ENCODE measurements at places on chromosomes 3 and 15.

DNA sequence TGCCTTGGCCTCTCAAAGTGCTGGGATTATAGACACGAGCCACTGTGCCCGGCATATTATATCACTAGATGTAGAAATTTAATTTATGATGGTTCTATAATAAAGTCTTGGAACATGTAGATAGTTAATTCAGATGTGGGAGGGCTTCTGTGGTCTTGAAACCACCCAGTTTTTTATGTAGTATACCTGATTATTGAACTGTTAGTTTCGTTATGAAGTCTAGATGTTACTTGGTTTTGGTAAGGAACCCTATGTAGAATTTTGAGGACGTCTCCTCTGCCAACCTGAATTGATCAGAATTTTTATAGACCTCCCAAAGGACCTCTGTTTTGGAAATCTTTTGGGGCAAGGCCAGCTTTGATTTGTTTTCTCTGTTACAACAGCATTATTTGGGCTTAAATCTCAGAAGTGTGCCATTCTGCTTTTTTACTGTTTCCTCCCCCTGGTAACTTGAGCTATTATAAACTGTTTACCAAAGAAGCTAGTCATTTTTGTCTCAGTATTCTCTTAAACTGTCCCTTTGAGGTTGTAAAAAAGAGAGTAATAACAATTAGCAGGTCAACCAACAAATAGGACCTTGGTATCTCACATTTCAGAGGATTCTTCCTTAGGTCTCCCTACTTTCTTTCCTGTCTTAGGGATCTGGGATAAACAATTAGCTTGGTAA is 20.8 kb downstream of the AKAP13 start:
- H3K4me3 ChIP-seq: no peak overlapping the region
- no peaks in the 10 kb centered on the region for H3K27me3 ChIP-seq
- no peak for DNase-seq

GRCh38 chr15:61879219-61879618 is 181.0 kb downstream of the VPS13C start:
- H3K4me1 ChIP-seq: no peaks in the 10 kb centered on the region
- H3K27me3 ChIP-seq: no peaks in the 10 kb centered on the region
- no peak for DNase-seq

DNA sequence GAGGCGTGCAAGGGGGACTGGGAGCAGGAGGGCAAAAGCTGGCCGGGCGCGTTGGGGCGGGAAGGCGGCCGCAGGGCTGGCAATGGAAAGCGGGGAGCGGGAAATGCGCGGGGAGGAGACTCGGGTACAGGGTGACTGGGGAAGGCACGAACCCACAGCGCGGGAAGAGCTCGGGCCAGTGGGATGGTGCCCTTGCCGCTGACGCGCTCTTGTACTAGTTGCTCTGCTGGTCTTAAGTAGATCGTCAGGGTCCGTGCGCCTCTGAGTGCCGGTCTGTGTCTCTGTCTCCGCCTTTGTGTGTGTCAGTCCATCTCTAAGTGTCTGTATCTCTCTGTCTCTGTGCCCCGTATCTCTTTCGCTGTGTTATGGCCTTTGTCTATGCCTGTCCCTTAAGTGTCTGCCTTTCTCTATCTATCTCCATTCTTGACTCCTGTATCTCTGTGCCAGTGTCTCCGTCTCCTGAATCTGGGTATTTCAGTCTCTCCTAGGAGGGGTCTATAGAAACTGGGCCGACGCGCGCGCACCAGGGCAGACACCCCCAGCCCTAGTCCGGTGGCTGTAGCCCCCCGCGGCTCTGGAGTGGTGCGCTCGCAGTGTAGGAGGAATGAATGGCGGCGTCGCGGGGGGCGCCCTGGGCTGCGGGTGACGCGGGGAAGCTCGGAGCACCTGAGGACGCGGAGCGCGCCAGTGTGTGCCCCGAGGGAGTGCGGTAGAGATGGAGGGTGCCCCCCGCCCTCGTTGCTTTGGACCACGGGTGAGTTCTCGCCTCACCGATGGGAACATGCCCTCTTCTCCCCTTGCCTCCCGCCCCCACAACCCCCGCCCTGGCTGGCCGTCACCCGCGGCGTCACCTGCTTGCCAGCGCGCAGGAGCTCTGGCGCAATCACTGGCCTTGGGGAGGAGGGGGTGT is 756 bp upstream of the CAMK2N2 start:
- peak overlapping the region; percentile 50 for H3K4me3 ChIP-seq
- H3K27me3 ChIP-seq: no peaks in the 10 kb centered on the region
- peaks cover 24% of the 10 kb centered on the region for H3K4me1 ChIP-seq

DNA sequence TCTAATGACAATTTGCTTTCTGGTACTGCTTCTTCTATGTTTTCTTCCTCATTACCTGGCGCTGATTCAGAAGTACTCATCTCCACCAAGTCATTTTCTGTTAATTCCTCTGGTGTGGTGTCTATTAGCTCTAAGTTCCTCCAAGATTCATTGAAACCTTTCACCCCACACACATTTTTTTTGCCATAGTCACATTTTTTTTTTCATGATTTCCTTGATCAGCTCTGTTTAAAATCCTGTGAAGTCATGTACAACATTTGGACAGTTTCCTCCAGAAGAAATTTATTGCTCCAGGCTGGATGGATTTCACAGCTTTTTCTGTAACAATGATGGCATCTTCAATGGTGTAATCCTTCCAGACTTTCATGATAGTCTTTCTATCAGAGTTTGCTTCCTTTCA is 243.2 kb upstream of the VEPH1 start:
- H3K27ac ChIP-seq: no peak overlapping the region
- no peaks in the 10 kb centered on the region for H3K27me3 ChIP-seq
- no peak for DNase-seq
- H3K4me3 ChIP-seq: no peak overlapping the region
- no peaks in the 10 kb centered on the region for H3K4me1 ChIP-seq

GRCh38 chr3:155870945-155871745 is 695 bp downstream of the GMPS start:
- H3K27me3 ChIP-seq: no peaks in the 10 kb centered on the region
- no peaks in the 10 kb centered on the region for H3K36me3 ChIP-seq
- no peak for DNase-seq
- peak overlapping the region; percentile 90 for H3K27ac ChIP-seq
- peak overlapping the region; percentile 98 for H3K4me3 ChIP-seq

DNA sequence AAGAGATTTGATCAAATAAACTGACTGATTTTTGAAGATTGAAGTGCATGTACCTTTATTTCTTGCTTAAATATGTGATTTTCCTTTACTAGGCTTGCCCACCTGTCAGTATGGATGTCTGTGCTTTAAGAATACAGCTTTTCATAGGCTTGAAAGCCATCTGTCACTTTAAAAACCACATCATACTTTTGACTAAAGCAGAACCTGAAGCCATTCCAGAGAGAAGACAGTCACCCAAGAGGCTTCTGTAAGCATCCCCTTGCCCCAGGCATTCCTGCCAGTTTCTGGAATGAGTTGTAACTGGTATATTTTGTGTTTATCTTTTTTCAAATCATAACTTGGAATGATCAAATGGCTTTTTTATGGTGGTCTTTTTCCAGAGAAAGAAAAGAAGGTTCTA is 24.0 kb downstream of the HPS3 start:
- no peak for DNase-seq
- H3K27ac ChIP-seq: no peak overlapping the region
- no peak overlapping the region for H3K4me3 ChIP-seq

- no peak overlapping the region for H3K4me3 ChIP-seq
- H3K27me3 ChIP-seq: no peaks in the 10 kb centered on the region
- no peaks in the 10 kb centered on the region for H3K4me1 ChIP-seq
- H3K36me3 ChIP-seq: no peaks in the 10 kb centered on the region
These were observed 15.8 kb upstream of the RBSN start for GRCh38 chr3:15114466-15115358.
